ENCODE measurements at places on chromosomes 7 and 10. TPM values are rescaled to one million over a fixed set of nuclear protein-coding genes. Genes with fewer than 3 reads are reported as not detected.

DNA sequence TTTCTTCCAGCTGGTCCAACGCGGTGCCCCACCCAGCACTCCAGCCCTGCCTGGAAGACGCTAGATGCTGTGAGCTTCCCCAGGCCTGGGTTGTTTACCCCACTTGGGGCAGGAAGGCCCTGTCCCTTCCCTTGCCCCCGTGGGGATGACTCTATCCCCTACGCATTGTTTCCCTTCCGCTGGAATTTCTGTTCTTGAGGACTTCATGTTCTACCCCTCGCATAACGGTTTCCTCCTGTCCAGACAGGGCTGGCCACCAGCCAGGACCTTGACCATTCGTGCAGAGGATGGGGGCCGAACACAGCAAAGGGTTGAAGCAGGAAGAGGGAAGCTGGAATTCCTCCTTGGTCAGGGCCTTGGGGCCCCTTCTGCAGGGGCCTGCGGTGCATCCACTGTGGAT, 14.7 kb upstream of the SERPINE1 start:
- peaks cover 9% of the 10 kb centered on the region for H3K4me1 ChIP-seq
- H3K27ac ChIP-seq = no peak overlapping the region
- peaks cover 3% of the 10 kb centered on the region for H3K27me3 ChIP-seq
- no peak overlapping the region for H3K4me3 ChIP-seq

Gene LRRN3
- total RNA-seq = 19.3 TPM

DNA sequence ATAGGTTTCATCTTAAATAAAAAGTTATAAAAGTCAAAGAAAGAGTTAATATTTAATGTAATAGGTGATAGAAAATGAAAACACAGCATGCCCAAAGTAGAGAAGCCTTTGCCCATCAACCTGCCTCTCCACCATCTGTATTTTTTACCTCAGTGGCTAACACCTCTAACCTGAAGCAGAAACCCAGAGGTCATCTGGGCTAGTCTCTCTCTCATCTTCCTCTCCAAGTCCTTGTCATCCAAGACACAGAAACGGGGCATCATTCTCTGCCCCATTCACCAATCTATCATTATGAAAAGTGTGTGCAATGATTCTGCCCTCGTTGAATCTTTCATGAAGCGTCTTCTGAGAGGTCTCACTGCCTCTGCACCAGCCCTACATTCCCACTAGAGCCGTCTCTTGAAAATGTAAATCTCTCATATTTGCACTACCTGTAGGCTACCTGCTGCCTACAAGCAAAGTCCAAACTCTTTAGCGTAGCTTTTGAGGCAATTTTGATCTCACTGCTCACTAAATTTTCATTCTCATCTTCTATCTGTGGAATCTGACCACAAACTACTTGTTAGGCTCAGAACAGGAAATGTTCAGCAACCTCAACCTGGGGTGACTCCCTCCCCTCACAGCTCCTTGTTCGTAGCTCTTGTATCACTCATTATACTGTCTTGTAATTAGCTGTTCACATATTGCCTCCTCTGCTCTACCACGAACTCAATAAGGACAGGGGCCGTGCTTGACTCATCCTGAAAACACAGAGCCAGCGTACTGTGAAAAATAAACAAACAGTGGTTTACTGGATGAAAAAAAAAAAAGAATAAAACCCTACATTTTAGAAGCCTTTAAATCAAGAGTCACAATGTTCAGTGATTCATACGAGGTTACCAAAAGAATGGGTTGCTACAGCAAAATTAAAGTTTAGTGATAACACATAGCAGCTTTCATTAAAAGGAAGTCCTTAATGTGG, 83.1 kb downstream of the CTNNA3 start:
- no peak overlapping the region for H3K4me3 ChIP-seq
- DNase-seq = peak; percentile 6
- no peaks in the 10 kb centered on the region for H3K36me3 ChIP-seq
- no peak overlapping the region for H3K27ac ChIP-seq

Gene FOXI2
- total RNA-seq = not detected

Gene KCNMA1
- total RNA-seq = 0.69 TPM

- no peak for DNase-seq
- no peak overlapping the region for H3K4me3 ChIP-seq
- no peak overlapping the region for H3K27ac ChIP-seq
- no peaks in the 10 kb centered on the region for H3K36me3 ChIP-seq
Measured at GRCh38 chr7:118644346-118644745, 419.8 kb downstream of the ANKRD7 start.

Gene PALS2
- 54.4 TPM for total RNA-seq

Gene CLDN3
- total RNA-seq = not detected

DNA sequence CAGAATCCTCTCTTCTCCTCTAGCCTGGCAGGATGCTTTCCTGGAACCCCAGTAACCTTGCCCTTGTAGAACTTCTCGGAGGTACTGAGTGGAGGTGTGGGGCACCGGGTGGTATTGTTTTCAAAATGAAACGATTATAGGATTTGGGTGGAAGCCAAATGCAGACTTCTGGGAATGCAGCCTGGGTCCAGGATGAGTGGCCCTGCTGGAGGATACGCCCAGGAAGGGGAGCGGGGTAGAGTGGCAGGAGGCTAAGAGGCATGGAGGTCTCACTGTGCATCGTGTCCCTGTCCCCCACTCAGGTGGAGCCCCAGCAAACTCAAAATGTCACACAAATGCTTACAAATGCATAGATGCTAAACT, 109.1 kb upstream of the PPIF start:
- H3K27ac ChIP-seq = no peak overlapping the region
- H3K4me3 ChIP-seq = no peak overlapping the region
- H3K27me3 ChIP-seq = no peaks in the 10 kb centered on the region

DNA sequence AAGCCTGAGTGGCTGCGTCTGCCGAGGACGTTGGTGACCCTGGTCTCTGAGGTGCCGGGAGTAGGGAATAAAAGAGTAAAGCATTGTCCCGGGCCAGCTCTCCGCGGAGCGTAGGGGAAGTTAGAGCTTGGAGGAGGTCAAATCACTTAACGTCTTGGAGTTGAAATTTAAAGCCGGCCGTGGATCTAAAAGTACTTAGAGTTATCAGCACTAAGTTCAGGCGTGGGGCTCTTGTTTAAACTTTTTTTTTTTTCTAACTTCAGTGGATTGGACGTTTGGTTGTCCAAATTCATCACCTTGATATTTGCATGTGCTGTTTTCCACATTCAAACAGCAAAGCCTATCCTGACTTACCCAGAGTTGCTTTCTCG, 700 bp downstream of the NIPSNAP2 start:
- H3K27ac ChIP-seq = peak overlapping the region; percentile 80
- no peak for DNase-seq
- H3K27me3 ChIP-seq = no peaks in the 10 kb centered on the region

Gene DRGX
- 17.8 TPM for total RNA-seq

Gene FAM25G
- 0.63 TPM for total RNA-seq
